ENCODE measurements at places on chromosomes 3 and 15.

- DNase-seq: no peak
These were observed 714.8 kb downstream of the FHIT start for GRCh38 chr3:60536420-60536819.

DNA sequence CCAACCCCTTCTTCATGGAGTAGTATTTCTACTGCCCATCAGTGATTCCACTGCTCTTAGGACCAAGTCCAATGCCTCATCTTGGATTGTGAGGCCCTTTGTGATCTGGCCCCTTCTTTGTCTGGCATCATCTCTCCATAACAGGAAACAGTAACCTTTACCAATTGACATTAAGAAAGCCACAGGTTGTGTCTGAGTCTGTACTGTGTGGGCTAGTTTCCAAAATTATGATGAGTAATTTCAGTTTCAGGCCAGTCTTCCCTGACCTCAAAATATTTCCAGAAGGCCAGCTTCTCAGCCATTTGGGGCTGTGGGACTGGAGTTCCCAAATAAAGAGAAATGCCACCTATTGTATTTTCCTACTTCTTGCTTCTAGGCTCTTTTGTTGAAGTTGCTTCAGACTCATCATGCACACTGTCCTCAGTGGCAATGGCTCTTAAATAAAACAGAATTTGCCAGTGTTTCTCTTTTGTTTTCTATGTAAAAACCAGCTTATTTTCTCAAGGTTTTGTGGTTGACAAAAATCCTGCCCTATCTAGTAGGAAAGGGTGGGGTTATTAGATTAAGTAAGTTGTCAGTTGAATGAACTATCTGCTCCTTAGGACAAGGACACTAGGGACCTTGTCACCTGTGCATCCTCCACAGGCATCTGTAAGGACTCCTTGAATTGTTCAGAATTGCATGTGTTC is 47.0 kb upstream of the ACKR4 start:
- no peak for DNase-seq

GRCh38 chr3:140068494-140069017 is 133.6 kb downstream of the CLSTN2 start:
- no peak for DNase-seq

- peak; percentile 81 for DNase-seq
These were observed 29.6 kb downstream of the LRRC3B start for GRCh38 chr3:26652164-26652563.

GRCh38 chr15:48985516-48985915 is 21.8 kb upstream of the SHC4 start:
- DNase-seq: no peak

DNA sequence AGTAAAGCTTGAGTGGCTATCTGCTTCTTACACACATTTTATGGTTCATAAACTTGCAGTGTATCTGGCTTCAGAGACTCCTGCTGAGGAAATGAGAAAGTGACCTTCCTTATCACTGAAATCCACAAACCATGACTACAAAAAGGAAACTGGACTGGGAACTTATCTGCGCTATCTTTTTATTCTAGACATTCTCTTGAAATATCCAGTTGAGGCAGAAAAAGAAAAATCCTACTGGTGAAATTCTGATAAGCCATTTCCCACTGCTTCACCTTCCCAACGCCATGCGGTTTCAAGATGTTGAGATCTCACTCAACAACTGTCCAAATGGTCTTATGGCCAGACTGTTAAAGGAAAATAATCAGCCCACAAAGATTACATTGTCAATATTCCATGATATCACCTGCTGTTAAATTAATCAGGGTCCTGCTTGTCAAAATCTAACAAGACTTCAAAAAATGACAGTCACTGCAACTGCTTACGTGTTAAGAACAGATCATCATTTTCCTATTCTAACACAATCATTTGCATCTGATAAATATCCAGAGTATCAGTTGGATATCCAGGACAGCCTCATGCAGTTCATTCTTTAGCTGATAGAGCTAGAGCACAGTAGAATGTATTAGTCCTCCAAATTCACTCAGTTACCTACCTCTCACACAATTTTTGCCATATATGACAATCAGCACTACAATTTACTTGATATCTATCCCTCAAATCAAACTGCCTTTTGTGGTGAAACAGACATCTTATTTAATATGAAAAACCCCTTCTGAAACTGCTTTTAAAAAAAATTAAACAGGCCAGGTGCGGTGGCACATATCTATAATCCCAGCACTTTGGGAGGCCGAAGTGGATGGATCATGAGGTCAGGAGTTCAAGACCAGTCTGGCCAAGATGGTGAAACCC is 538.1 kb downstream of the MAGI1 start:
- DNase-seq: no peak

GRCh38 chr15:70857562-70858285 is 3.8 kb upstream of the LARP6 start:
- no peak for DNase-seq

GRCh38 chr3:74217467-74217866 is 397.0 kb downstream of the CNTN3 start:
- DNase-seq: no peak

DNA sequence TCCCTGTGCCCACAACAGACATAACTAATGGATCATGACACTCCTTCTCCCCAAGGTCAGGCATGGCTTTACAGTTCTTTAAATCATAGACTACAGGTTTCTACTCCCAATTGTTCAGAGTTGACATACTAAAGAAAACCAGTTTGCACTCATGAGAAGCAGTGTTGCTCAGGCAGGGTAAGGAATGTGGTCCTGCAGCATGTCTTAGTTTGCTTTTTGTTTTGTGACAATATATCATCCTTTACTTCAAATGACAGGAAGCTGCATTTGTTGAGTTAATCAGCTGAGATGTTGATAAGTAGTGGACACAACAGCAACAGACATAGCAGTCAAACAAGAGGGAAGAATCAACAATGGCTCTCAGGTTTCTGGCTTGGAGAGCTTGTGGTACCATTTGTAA is 267.5 kb downstream of the SLCO3A1 start:
- no peak for DNase-seq

DNA sequence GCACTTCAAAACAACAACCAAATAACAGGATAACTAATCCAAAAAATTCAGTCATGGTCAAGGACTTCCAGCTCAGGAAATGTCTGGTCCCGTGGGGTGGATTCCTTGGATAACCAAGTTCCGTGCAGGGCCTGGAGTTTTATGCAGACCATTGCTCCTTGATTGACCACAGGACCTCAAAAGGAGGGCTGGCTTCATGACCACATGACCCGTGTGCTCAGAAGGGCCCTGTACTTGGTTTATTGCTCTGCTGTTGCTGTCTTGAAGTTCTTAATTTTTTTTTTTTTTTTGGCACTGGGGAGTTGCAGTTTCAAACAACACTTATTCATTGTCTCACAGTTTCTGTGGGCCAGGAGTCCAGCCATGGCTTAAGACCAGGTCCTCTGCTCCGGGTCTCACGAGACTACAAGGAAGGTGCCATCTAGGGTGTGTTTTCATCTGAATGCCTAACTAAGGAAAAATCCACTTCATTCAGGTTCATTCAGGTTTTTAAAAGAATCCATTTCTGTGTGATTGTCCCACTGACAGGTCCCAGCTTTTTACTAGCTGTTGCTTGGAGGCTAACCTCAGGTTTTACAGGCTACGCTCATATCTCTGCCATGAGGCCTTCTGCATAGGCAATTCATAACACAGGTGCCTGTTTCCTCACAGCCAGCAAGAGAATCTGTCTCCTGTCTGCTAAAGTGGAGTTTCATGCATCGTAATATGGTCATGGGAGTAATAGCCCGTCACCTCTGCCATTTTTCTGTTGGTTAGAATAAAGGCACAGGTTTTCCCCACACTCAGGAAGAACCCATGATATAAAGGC is 65.3 kb downstream of the FLNB start:
- DNase-seq: no peak
